ENCODE measurements at places on chromosomes 2 and 18.

DNA sequence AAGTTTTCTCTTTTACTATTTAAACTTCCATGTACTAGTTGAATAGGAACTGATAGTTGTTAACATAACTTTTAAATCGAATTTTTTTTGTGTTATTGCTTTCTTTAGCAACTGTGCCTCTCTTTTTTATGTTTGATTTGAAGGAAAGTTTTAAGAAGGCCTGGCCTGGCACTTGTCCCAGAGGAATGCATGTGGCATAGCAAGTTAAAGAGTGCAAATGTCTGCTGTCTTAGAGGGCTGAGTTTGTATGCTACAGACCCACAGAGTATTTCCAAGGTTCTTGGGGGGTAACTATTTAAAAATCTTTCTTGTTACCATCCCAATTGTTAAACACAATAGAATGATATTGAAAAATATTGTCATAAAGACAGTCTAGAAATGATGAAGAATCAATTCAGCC is 47.0 kb downstream of the MTCL1 start:
- DNase-seq = no peak

DNA sequence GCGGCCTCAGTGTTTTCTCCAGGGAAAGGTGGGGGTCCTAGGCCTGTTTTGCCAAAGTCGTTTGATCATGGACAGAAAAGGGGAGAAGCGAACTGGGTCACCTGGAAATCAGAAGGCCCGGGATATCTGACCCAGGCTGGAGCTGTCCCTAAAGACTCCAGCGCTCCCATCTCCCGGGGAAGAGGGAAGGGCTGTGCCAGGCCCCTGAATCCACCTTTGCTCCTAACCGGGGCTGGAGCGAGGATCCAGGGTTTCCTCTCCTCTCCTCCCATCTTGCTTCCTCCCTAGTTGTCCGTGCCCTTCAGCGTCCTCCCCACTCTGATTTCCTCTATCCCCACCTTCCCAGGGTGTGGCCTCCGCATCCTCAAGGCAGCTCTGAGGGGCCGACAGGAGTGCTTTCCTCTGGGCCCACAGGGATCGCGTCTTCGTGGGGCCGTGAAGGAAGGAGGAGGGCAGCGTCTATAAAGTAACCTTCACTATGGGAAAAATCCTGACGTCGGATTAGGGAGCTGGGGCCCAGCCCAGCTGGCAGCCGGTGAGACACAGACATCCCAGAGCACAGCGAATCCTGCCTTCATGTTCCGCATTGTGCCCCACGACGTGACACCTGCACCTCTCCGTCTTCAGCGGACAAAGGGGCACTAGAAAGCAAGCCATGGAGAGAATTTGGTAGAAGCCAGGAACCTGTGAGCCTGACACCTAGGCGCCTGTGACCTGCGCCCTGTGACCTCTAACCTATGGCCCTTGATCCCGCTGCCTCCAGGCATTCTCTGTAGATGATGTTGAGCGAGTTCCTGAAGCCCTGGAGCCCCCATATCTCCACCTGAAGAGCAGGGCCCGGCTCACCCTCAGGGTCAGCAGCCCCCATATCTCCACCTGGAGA is 212.7 kb upstream of the SALL3 start:
- DNase-seq = peak; percentile 27

DNA sequence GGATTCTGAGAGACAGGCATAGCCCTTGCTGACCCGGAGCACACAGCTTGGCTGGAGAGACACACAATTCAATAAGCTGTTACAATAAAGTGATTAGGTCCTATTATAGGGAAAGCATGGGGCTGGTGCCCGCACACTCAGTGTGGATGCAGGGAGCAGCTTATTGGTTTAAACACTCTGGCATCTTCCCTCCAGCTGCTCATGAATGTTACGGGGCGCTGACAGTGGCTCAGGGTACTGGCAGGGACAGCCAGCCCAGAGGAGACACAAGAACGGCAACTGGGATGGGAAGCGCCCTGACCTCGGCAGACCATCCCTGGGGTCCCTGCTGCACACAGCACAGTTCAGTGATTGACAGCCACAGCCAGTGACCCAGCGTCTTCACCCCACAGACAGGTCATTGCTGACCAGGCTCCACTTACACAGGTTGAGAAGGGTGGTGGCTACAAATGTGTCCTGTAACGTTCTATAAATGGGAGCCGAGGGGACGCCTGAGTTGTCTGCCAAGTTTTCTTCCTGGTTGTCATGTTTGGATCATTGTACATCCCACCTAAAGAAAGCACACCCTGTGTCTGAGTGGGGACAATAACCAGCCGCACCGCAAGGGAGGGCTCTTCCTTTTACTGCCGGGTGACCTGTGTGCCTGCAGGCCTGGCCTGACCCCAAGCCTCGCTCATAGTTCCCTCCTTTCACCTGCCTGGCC is 60.3 kb downstream of the SH3BP4 start:
- no peak for DNase-seq

DNA sequence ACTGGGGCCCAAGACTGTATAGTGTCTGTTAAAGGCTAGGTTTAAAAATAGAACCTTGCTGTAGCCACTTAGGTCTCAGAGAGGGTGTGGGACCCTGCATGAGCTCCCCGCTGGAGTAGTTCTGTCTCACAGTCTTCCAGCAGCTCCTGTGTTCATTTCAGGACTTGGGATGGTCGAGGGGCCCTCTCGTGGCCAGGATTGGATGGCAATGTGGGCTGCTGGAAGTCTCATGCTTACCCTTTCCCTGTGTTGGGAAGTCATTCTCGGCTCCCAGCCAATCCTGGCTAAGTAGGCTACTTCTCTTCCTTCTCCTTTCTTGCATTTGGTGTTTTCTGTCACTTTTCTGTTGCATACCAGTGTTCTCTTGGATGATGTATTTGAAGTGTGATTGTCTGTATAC is 284.0 kb upstream of the GCFC2 start:
- DNase-seq = no peak

GRCh38 chr18:31206787-31207381 is 44.2 kb upstream of the DSC1 start:
- DNase-seq = peak; percentile 84

DNA sequence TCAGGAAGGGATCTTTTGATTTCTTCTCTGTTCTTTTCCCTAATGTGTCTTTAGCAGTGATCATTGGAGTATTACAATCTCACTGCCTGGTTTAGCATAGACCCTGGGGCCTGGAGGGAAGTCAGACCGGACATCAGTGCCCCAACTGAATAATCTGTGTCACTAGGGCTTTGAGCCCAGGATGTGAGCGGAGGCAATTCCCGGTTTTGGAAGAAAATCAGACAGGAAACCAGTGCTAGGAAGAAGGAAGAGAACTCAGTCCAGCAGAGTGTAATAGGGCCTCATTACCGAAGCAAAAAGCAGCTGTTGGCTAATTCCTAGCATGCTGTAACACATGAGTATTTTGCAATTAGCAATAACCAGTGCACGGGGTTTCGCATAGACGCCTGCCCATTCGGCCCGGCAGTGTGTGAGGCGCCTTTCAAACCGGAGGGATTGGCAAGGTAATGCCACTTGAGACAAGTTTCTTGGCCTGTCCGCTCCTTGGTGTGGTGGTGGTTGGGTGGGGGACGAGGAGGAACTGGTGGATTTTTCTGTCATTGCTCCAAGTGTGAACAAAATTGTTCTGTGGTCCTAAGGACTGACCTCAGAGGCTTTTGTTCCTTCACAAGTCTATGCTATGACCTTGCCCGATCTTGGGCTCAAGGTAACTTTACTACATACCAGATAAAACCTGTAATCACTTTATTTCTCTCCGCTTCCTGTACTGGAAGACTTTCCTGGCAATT is 2.8 kb downstream of the FOSL2 start:
- peak; percentile 75 for DNase-seq

DNA sequence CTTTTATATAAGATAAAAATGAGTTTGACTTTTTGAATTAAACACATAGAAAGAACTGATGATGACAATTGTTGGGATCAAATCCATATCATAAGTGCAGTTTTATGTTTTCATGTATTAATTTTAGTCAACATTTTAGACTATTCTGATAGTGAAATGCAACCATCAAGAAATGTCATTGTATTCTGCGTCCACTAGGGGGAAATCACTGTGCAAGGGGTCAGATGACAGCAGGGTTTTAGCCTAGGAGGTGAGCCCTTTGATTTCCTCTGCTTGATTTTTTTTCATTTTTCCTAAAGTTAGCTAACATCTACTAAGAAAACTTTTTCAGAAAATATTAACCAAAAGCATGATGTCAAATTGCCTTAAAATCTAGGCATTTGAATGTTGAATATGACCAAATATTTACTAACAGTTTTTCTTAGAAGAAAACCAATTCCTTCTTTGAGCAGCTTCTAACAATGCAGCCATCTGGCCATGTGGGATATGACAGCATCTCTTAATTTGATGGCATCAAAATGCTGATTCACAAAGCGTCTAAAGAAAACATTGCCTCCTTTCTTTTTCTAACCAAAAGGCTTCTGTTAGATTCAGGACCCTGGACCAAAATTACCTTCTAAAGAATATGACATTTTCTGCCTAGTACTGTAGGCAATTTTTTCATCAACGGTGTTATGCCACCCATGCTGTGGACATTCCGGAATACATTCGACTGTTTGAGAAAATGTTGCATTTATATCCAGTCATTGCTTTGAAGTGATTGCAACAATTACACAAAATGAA is 141.5 kb downstream of the SPHKAP start:
- DNase-seq = no peak

GRCh38 chr2:233217892-233218377 is 33.5 kb upstream of the ATG16L1 start:
- no peak for DNase-seq

- peak; percentile 97 for DNase-seq
Observed at GRCh38 chr2:219160186-219161017, at the start of gene NHEJ1. Gene NHEJ1 (minus strand): TSS chr2:219160815. CDS start chr2:219158362, 2,453 bp downstream.

DNA sequence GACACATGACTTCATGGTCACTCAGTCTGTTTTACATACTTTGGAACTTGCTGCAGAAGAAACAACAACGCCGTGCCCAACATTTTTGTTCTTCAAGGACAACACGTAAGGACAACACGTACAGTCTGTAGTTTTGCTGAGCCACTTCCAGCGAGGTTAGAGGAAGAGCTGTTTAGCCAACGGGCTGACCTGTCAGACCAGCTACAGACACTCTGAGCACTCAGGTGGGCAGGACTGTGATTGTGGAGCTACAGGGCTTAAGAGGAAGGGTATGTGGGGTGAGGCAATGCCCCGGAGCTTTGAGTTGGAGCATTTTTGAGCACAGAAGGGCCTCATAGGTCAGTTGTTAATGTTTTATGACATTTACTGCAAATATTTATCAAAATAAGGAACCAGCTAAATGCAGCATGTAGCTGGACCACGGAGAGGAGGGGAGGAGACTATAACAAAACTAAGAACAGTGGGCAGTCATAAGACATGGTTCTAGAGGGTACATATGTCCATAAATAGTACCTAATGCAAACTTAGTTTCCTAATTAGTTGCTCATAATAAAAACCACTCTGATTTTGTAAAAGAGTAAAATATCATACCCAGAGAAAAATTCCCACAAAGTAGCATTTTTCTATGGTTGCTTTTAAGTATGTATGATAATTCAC is 26.3 kb upstream of the NPC1 start:
- no peak for DNase-seq

- DNase-seq = peak; percentile 29
Observed at GRCh38 chr18:2909431-2910140, 62.8 kb downstream of the EMILIN2 start.

GRCh38 chr2:231613331-231613662 is 20.6 kb downstream of the TEX44 start:
- DNase-seq = no peak

DNA sequence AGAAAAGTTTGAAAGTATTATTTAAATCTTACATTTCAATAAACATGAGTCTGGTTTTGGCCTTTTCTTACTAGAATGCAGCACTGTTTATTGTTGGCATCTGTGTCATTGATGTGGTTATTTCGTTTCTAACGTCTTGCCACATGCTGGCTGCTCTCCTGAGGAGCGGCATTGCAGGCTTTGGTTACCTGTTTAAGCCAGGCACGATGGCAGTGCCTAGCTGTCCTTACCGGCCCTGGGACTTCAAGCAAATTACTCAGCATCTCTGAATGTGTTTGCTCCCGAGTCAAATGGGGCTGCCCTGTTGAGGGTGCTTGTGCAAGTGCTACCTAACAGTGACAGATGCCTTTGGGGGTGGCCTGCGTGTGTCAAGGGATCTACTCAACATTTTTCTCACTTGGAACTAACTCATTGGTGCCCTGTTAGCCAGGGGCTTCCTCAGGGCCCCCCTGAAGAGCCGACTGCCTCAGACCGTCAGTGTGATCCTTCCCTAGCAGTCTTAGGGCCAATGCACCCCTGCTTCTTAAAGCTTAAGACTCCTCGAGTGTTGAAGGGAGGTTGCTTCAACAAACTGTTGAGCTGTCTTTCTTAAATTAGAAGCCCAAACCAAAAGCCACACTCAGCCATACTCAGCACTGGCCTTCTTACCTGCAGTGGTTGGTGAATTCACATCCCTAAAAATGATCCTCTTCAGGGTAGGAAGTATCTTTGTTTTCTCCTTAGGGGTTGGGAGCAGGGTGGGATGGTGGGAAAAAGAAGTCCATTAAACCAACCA is 151.5 kb downstream of the NCK2 start:
- DNase-seq = no peak

DNA sequence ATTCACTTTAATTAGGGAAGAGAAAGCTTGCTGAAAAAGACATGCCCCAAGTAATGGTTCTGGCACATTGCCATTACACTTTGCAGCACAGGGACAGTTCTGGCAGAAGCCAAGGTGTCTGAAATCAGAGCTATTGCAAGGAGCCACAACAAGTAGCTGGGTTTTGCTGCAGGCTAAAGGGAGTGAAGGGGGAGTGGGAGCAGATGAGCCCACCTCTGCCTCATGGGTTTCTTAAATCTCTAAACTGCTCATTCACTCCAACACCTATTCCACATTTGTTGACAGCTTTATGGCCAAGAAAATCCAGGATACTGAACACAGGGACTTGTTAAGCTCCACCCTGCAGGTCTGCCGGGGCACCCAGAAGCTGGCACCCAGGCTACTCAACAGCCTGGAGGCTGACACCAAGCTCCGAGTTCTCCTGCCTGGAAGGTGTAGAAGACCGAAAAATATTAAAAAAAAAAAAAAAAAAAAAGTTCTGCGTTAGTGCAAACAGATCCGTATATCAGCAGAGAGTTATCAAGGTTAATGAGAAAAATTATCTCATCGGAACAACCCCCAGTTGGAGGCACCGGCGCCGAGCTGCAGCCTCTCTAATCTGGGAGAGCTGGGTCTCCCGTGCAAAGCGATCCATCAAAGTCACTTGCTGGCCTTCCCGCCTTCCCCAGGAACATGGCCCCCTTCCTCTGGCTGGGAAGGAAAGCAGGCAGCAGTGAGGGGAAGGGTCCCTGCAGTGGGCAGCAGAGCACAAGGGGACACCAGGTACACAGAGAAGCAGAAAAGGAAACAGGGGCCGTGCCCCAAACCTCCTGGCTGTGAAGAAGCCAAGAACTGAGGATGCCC is 123.7 kb downstream of the HNMT start:
- no peak for DNase-seq

GRCh38 chr2:25323042-25323514 is 18.6 kb downstream of the DNMT3A start:
- no peak for DNase-seq

- DNase-seq = no peak
Observed at GRCh38 chr2:172440795-172441194, 13.4 kb downstream of the ITGA6 start.

GRCh38 chr2:219496825-219497494 is 1.7 kb upstream of the GMPPA start:
- no peak for DNase-seq

GRCh38 chr2:25566094-25566493 is 107.3 kb downstream of the DTNB start:
- no peak for DNase-seq

Measured in ureter (tissue), 1 donor.